Lower lobe of right lung (tissue), 2 donors: ENCODE measurements at places on chromosomes 12 and 14. TPM values are rescaled to one million over a fixed set of nuclear protein-coding genes. Genes with fewer than 3 reads are reported as not detected.

- no peak for DNase-seq
- no peak overlapping the region for H3K4me3 ChIP-seq
- H3K27ac ChIP-seq: no peak overlapping the region
- peaks cover 19% of the 10 kb centered on the region for H3K27me3 ChIP-seq
- no peaks in the 10 kb centered on the region for H3K4me1 ChIP-seq
- H3K36me3 ChIP-seq: no peaks in the 10 kb centered on the region
These were observed 5.5 kb downstream of the KRT5 start for GRCh38 chr12:52514471-52515318.

GRCh38 chr12:42296503-42297109 lies 29.3 kb downstream of the ZCRB1 start:
- DNase-seq: no peak
- H3K36me3 ChIP-seq: no peaks in the 10 kb centered on the region
- no peaks in the 10 kb centered on the region for H3K27me3 ChIP-seq
- H3K4me3 ChIP-seq: no peak overlapping the region

- no peaks in the 10 kb centered on the region for H3K27me3 ChIP-seq
- no peak overlapping the region for H3K27ac ChIP-seq
- peaks cover 29% of the 10 kb centered on the region for H3K4me1 ChIP-seq
- H3K4me3 ChIP-seq: no peak overlapping the region
These were observed 118.2 kb downstream of the ZFP36L1 start for GRCh38 chr14:68674538-68675232.

Gene MYH7
- total RNA-seq: 0.09 TPM

DNA sequence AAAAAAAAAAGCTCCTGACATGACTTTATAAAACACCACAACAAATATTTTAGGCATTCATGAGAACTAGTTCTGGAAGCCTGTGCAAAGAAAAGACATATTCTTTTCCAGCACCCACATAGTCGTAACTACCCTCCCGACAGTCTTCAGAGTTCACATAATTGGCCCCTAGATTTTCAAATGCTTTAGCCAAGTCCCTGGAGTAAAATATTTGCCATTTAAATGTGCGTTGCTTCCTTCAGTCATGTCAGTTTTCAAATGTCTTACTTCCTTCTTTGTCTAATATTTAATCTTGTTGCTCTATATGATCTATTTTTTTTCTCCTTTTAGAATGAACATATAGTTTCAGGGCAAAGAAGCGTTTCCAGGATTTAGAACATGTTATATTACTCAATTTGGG lies 66.8 kb upstream of the KRAS start:
- DNase-seq: no peak
- no peaks in the 10 kb centered on the region for H3K27me3 ChIP-seq
- H3K4me3 ChIP-seq: no peak overlapping the region

Gene MYBPC1
- total RNA-seq: not detected

Gene MOK
- total RNA-seq: 15.8 TPM

Gene SMCO2
- 0.47 TPM for total RNA-seq

Gene SELPLG
- 59.9 TPM for total RNA-seq
